ENCODE measurements at places on chromosomes 13 and 19.

DNA sequence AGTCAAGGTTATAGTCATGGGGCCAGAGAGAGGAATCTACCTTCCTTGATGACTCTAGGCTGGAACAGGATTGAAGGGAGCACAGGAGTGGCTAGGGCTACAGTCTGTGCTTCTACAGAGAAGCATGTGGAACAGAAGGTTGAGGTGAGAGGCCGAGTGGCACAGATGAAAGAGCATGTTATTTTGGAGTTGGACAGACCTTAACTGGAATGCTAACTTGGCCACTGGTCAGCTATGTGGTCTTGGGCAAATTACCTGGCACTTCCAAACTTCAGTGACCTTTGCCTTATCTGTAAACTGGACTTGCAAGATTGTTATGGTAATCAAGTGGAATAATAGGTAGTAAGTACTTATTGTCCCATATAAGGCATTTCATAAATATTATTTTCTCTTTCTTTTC lies 252.7 kb downstream of the KCNRG start:
- DNase-seq, result no peak

DNA sequence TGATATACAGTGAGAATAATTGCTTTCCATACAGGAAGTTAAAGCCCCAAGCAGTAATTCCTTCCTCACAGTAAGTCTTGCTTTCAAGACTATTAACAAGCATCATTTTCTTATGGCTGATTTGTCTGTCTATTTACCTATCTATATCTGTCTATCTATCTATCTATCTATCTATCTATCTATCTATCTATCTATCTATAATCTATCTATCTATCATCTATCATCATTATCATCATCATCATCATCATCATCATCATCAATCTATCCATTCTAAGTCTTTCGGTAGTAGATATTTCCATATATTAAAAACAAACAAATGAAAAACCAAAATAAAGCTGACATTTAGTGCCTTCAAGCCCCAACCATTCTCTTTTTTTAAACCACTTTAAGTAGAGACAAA lies 224.4 kb upstream of the RXFP2 start:
- DNase-seq, result no peak

DNA sequence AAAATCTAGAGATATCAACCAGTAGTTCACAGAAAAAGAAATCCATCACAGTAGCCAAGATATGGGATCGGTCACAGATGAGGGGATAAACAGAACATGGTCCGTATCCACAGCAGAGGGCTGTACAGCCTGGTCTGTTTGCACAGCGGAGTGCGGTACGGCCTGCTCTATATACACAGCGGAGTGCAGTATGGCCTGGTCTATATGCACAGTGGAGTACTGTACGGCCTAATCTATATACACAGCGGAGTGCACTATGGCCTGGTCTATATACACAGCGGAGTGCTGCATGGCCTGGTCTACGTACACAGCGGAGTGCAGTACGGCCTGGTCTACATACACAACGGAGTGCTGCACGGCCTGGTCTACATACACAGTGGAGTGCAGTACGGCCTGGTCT lies 43.0 kb upstream of the MCF2L start:
- DNase-seq, result no peak

DNA sequence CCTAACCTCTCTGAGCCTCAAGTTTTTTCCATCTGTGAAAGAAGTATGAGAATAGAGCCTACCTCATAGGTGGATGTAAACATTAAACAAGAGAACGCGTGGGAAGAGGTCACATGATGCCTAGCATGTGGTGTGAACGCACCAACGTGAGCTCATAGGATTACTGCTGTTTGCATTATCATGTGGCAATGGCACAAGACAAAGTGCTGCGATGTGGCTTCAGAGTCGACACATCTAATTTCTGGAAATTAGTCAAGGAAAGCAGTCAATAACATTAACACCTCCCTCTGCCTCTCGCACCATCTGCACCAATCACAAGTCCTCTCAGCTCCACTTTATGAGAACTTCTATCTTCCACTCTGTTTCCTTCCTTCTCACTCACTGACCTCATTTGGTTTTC lies 489.7 kb downstream of the COG6 start:
- no peak for DNase-seq

DNA sequence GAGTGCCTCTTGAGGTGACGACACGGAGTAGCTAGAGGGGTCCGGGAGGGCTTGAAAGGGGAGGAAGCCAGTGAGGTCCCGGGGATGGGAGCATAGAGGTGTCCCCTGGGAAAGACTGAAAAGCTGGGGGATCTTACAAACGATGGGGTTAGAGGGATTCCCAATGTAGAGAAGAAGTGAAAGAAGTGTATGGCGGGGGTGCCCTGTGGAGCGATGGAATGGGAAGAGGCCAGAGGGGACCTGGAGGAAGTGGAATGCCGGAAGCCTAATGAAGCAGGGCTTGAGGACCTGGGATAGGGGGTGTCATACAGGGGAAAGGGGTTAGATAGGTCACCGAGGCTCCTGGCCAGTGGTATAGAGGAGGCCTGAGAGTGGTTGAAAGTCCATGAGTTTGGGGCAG lies 580 bp downstream of the AP2A1 start:
- DNase-seq, result peak; percentile 55

DNA sequence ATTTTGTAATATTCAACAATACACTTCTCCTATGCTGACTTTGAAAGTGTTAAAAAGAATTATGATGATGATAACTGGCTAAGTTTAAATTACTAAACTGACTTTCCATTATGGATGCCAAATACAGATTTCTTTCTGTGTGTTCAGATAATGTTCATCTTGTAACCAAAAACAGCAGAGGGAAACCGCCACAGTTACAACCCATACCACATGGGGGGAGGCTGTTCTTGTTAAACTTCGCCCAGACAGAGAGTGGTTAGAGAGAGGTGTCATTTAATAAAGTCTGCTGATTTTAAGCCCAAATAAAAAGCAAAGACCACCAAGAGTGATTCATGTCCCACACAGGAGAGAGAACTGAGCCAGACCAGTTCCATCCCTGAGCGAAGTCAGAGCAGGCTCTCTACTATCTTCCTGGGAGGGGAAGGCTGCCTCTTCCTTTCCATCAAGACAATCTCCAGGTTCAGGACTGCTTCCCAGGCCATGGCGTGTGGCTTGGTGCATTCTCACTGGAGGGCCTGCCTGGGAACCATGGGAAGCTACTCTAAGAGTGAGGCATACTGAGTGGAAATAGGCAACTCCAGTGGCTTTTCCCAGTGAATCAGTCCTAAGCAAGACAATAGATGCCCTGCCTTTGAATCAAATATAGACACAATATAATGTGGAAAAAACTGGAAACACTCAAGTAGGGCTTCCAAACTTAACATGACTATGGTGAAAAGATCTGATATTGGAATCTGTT lies 18.2 kb downstream of the EFNB2 start:
- no peak for DNase-seq

GRCh38 chr13:95317039-95317989 lies 16.1 kb upstream of the ABCC4 start:
- no peak for DNase-seq

DNA sequence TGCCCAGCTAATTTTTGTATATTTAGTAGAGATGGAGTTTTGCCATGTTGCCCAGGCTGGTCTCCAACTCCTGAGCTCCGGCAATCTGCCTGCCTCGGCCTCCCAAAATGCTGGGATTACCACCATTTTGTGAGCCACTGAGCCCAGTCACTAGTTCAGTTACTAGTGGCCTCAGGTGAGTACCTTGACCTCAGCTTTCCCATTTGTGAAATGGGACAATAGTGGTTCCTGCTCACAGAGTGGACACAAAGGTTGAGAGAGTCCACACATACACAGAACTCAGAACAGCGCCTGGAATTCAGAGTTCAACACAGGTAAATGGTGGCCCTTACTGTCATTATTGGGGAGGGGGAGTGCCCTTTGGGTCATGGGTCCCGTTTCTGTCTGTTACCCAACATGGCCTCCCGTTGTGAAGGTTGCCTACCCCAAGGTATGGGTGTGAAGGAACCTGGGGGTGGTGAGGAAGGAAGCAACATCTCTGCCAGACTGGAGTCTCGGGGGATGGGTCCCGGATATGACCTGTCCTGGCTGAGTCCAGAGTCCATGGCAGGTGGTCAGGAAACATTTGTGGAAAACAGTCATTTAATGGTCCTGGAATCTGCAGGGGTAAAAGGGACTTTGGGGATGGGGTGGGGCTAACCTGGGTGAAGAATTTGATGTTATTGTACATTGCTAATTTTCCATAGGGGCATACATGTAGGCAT lies 11.7 kb upstream of the IRGC start:
- DNase-seq, result no peak

GRCh38 chr19:43634872-43635560 lies 4.6 kb downstream of the CADM4 start:
- peak; percentile 65 for DNase-seq

- no peak for DNase-seq
Measured at GRCh38 chr13:112200200-112200599, 133.3 kb downstream of the SOX1 start.

- DNase-seq, result no peak
Measured at GRCh38 chr19:48674216-48674809, 1.5 kb upstream of the NTN5 start.

DNA sequence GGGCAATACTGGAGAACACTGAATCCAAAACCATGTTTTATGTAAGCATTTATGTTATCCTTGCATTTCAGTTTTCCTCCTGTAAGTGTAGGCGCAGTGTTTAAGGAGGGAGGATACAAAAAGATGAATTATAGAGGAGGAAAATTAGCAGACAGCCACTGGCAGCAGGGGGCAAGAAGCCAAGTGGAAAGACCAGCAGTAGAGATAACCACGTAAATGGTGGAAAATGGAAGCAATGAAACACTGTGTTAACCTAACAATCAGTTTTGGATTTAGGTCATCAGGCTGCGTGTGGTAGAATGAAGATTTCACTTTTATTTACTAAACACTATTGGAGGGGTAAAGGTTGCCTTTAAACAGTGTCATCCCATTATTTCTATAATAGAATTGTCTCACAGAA lies 447.3 kb downstream of the GPC6 start:
- DNase-seq, result no peak

DNA sequence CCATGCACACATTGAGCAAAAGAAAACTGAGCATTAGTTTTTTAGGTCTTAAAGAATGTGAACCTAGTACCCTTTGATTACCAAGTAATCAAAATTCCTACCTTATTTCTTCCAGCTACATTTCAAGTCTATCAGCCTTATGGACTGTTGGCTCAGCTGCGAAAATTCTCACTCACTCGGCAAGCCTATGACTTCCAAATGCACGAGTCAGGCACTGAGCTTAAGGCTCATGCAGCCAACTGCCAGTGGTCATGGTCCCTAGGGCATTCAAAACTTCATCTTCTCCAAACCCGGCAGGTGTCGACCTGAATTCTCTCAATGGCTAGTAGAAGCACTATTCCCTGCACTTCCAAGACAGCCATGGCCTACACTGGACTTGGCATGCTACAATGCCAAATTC lies 41.2 kb downstream of the RUBCNL start:
- DNase-seq, result no peak

- DNase-seq, result no peak
Measured at GRCh38 chr19:51123802-51124201, 904 bp upstream of the SIGLEC9 start.

DNA sequence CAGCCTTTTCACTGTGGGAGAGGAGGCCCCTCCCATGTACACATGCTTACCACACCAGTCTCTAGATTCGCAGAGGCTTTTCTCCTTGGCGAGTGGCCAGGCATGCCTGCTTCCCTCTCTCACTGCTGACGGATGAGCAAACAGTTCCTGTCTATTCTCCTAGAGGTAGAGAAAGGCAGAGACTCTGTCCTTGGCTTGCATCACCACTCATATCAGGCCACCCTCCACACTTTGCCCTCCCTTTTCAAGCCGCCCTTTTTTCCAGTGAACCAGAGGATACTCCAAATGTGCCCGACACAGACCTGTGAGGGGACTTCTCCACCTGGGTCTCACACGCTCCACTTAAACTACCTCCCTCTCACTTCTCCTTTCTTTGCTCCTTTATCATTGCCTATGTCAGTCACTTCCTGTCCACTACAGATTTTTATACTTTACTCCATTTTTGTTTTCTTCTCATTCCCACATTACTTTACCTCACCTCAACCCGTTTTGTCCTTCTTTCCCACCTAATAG lies 284.6 kb downstream of the DNAJC15 start:
- DNase-seq, result peak; percentile 72

DNA sequence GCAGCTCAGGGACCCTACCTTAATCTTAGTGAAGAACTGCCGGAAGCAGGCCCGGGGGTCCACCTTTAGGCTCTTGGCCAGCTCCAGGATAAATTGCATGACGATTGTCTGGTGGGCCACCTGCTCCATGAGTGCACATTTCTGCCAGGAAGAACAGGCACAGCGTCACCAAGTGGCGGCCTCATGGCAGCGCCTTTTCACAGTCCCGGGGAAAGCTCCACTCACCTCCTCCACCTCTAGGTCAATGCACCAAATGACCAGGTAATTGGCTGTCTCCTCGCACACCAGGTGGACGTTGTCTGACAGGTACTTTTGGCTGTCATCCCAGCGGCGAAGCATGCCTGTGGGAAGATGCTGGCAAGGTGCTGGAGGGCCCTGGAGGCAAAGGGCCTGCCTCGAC lies 8.3 kb downstream of the CDC37 start:
- DNase-seq, result no peak

DNA sequence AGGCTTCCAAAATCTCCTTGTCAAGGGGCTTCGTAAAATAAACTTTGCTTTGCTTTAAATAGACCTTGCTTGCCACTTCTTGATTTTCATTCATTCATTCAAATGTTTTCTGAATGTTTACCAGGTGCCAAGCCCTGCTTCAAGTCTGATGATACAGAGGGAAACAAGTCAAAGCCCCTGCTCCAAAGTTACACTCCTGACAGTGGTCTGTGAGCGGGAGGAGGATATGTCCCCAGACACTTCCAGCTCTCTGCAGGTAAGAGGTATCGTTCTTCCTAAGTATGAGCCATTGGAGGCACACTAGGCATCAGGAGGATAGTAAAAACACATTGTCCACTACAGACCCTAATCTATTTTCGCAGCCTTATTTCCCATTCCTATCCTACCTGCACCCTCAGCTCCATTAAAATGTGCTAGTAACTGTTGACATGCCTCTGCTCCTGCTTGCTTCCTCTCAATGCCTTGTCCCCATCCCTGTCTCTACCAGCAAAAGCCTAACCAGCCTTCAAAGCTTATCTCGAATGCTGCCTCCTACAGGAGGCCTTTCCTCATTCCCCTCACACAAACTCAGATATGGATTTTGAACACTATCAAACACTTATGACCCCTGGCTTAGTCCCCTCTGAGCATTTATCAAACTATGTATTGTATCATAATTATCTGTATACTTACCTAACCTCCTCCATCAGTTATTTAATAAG lies 6.2 kb upstream of the WBP4 start:
- peak; percentile 40 for DNase-seq

- no peak for DNase-seq
Measured at GRCh38 chr13:50355797-50356196, 340.6 kb downstream of the KCNRG start.
